HCT116 (cell line): ENCODE measurements at places on chromosomes 12 and 14. TPM values are rescaled to one million over a fixed set of nuclear protein-coding genes. Genes with fewer than 3 reads are reported as not detected.
A peak's percentile ranks its signal among the peaks of the same experiment; 100 is the strongest.

- no peak for DNase-seq
These were observed 8.0 kb downstream of the TMEM119 start for GRCh38 chr12:108589840-108590229.

GRCh38 chr12:80807640-80808288 is 91.1 kb downstream of the MYF5 start:
- DNase-seq, result no peak

The TRHDE gene
- 2.9 TPM for total RNA-seq

DNA sequence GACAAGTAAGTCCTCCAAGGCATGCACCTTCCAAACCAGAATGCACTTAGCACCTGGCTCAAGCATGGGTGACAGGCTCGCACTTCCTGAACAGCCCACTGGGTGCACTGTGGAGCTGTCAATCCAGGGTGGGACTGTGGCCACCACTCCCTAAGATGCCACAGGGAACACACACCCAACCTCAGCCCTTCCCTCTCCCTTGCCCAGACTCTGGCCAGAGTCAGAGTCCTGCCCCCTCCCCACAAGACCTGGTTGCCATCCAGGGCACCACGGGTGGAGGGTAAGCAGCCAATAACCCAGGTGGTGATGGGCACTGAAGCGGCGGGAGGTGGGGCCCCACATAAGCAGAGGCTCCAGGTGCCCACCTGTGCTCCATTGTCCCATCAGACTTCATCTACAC is 160.6 kb downstream of the MYRFL start:
- peak; percentile 54 for DNase-seq

The ADAM21 gene
- total RNA-seq, result 0.98 TPM

GRCh38 chr12:114090211-114090610 is 124.1 kb upstream of the RBM19 start:
- no peak for DNase-seq

GRCh38 chr12:52917800-52918199 is 12.9 kb upstream of the KRT8 start:
- no peak for DNase-seq

DNA sequence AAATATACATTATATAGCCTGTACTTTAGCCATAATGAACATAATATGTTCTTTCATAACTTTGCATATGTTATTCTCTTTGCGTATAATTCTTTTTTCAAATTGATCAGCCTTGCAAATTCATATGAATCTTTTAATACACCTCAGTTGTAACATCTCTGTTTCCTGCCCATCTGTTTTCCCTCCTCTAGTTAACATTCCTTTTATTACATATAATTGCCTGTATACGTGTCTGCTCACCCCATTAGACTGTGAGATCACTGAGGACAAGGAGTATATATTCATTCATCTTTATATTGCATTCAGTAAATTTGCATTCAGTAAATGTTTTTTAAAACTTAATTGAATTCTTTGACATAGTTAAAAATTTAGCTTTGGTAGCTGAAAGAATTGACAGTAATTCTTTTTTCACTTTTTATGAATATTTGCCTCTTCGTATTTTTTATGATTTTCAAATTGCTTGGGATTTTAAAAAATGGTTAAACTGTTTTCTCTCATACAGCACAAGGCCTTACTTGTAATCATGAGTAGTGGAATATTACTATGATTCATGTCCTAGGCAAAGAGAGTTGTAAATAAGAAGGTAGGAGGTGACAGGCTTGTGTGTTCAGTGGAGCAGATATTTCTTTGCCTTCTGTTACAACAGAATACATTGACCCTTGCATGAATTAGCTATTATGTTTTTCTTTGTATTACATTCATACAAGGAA is 32.8 kb upstream of the KLHL42 start:
- no peak for DNase-seq

DNA sequence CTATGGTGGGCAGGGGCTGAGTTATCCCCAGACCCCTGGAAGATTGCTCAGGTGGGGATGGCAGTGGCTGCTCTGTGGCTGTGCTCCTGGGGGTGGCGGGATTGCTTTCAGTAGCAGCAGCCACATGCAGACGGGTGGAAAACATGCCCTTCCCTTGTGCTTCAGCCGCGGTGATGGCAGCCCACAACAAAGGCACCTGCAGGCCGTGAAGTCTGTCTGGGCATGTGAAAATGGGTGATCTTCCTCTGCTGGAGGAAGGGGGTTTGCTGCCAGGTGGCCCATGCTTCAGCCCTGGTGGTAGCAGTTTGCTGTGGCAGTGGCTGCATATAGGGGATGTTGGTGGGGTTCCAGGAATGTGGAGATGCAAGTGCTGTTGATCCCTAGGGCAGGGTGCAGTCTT is 326.2 kb upstream of the RGS6 start:
- no peak for DNase-seq

- DNase-seq, result no peak
These were observed 87.9 kb upstream of the IGF1 start for GRCh38 chr12:102568276-102568675.
